ENCODE measurements at places on chromosomes 6 and 20.

DNA sequence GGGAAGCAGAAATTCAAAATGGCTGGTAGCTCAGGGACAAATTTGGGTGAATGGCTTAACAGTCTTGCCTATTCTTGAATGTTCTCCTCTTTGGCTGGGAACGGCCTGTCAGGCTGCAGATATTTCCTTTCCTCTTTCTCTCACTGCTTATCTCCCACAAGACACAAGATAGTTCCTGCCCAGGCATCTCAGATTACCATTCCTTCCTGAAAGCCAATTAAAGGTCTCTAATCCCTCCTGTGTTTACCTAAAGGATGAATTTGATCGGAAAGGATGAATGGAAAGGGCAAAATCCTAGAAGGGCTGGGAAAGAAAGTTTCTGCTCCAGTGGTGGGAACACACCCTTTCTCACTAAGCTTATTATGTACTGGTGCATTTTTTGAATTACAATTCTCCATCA is 95.9 kb upstream of the JAG1 start:
- no peak for DNase-seq

DNA sequence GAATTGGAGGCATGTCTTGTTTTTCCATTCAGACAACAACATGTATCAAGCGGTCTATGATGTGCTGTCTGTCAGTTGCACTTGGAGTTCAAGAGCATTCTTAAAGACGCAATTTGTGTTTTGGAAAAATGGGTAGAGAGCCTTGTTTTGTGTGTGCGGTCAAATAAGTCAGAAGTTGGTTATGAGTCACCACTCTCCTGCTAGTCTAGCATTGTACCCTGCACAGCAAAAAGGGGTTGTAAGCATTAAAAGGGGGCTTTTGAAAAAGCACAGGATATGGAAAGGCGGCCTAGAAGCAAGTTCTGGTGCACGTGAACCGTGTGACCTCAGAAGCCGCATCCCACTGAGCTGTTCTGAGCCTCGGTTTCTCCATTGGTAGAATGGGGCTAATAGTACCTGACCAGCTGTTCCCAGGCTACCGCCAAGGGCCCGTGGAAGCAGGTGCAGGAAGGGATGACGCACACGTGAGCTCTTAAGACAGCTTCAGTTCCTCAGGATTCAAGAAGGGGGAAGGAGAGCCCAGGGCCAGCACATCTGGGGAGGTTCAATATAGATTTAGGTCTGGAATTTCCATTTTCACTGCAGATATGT is 61.6 kb upstream of the SNX9 start:
- DNase-seq = no peak

DNA sequence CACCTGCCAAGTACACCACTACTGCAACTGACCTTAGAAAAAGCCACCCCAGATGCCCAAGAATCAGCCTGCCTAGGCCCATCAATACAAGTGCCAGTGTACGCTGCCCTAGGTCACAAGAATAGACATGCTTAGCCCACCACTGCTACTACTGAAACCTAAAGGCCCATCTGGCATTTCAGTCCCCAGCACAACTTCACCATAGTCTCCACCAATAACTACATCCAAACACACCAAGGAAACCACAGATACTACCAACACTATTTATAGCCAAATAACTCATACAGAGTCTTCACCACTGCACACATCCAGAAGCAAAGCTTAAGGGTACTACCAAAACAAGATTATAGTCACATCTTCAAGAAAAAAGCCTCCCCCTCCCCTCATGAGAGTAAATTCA is 28.2 kb downstream of the TREML4 start:
- DNase-seq = no peak

DNA sequence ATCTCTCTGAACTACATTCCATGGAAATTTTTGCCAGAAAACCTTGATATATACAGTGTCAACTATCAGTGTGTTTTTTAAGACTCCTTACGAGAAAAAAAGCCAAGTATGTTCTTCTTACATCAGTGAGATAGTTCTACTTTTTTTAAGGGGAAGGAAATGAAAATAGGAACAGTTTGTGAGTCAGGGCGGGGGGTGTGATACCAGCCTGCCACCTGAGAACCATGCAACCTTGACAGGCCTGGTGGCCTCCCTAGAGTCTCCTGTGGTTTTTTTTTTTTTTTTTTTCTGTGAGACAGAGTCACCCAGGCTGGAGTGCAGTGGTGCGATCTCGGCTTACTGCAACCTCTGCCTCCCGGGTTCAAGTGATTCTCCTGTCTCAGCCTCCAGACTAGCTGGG is 96.3 kb upstream of the GCM1 start:
- no peak for DNase-seq

DNA sequence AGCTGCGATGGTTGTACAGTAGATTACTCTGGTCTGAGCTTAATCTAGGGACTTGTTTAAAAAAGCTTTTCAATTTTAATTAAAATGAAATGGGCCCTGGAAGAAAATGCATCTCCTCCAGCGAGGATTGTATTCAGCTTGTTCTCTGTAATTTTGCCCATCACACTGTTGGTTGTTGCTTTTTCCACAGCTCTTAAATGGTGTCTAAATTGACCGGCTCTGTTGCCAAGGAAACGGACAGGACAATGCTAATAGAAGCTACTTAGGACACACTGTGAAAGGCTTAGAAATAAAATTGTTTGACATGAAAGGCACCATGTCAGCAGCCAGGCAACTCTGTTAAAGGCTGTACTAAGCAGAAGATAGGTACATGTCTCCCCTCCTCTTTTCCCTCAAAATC is 116.7 kb upstream of the NRSN1 start:
- DNase-seq = no peak

GRCh38 chr6:168091381-168092264 is 12.6 kb upstream of the FRMD1 start:
- DNase-seq = peak; percentile 50

DNA sequence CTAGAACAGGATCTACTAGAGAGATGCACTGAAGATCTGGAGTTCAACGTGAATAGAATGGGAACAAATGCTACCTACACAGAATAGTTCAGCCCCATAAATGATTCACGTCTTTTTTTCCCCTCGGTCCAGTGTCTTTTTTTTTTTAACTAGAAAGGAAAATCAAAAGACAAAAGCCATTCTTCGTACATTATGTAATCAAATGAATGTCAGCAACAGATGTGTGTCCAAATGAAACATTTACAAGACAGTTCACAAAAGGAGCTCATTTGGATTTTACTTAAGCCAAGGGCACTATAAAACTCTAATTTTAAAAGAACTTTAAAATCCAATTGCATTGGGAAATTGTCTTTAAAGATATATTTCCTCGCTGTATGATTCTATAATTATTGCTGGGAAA is 42.4 kb downstream of the FAM184A start:
- DNase-seq = no peak

- DNase-seq = no peak
Measured at GRCh38 chr20:57991211-57991881, 237.1 kb downstream of the ANKRD60 start.

- DNase-seq = no peak
Measured at GRCh38 chr6:106574741-106575458, 54.4 kb downstream of the RTN4IP1 start.

- DNase-seq = no peak
Measured at GRCh38 chr6:148271711-148272439, 70.8 kb upstream of the SASH1 start.

Data from NCI-H2029 treated with DMSO at 0.1 percent for 48 hours (cell line).